ENCODE measurements at places on chromosomes 5 and 9.

GRCh38 chr9:92790542-92791527 lies 26.2 kb upstream of the BICD2 start:
- peak; percentile 59 for DNase-seq

DNA sequence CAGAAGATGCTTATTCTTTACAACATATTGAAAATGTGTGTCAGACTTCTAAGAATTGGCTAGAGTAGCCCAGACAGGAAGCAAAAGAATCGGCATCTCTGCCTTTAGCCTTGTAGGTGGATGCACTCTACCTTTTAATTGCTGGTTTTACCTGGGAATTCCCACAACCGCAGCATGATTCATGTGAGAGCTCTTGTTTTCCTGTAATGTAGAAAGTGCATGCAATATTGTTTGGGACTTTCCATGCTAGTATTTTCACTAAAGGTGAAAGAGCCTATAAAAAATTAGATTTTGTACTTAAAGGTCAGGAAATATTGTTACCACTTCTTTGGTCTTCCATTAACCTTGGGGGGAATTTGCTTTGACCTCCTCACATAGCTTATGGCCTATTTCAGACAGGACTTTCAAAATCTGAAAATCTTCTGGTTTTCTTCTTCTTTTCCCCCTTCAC lies 89.8 kb downstream of the NTRK2 start:
- no peak for DNase-seq

- DNase-seq, result no peak
These were observed 13.8 kb downstream of the TMEM8B start for GRCh38 chr9:35842795-35843194.

GRCh38 chr9:129383561-129384490 lies 205.8 kb upstream of the IER5L start:
- DNase-seq, result peak; percentile 38

DNA sequence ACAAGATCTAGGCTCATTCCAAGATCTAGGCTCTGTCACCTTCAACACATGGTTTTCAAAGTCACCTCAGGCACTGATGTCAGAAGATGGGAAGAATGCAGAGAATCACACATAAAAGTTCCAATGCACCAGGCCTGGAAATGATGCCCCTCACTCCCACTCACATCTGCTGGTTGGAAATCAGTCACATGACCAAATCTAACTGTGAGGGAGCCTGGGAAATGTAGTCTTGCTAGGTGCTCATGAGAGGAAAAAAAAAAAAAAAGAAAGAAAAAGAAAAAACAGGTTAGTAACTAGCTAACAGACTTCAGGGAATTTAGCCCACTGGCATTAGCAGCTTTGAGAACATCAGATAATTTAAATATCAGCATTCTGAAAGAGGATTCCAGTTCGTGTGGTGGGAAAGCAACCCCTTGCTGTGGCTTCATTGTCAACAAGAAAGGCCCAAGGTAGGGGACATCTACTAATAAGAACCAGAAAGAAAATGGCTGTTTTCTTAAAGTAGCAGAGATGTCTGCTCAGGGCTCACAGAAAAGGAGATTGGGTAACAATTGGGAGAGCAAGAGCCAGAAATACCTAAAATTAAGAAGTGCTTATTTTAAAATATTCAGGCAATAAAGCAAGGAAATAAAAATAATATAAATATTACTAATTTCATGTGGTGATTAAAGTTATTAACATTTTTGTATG lies 614.3 kb downstream of the ACTL7B start:
- DNase-seq, result no peak

DNA sequence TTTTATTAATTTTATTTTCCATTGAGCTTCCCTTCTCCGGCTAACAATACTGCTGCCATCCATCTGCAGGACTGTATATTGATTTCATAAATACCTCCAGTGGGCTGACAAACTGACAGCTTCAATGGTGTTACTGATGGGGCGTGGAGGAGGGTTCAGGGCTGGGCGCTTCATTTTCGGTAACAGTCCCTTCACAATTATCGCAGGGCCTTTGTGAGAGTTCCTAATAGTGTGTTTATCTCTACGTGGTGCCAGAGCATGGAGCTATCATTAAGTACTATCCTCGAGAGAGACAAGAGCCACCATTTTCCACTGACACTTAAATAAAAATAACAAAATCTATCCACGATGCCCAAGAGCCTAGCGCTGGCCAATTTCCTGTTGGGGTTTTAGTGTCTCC lies 307.0 kb upstream of the PANK3 start:
- no peak for DNase-seq

- DNase-seq, result no peak
These were observed 1.5 kb downstream of the LCN2 start for GRCh38 chr9:128150594-128151308.

- no peak for DNase-seq
These were observed 2269.7 kb downstream of the MAT2B start for GRCh38 chr5:165775111-165775510.

GRCh38 chr9:125932012-125932411 lies 184.8 kb downstream of the PBX3 start:
- DNase-seq, result no peak
